Activated CD8-positive, alpha-beta memory T cell treated with anti-CD3 and anti-CD28 coated beads for 1 hour (primary cell): ENCODE measurements at places on chromosomes 2 and 18.

GRCh38 chr2:67848551-67849285 is 214.1 kb downstream of the C1D start:
- no peak for DNase-seq

GRCh38 chr2:85719609-85720240 is 25.6 kb downstream of the GNLY start:
- DNase-seq: no peak

DNA sequence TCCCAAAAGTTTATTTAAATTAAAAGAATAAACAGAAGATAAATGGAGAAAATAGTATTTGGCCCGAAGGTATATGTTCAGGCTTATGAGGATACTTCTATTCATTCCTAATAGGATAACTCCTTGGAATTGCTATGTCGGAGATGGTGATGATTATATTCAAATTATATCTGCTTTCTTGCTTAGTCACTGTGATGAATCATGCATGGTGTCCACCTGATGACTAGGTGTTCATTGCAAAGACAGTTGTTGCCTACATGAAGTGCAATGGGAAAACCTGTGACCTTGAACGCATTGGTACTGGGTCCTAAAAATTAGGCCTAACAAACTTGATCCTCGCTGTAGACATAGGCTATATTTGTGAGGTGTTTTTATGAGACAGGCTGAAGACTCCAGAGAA is 617.3 kb upstream of the ZEB2 start:
- no peak for DNase-seq

GRCh38 chr2:28717339-28717758 is 34.3 kb upstream of the PPP1CB start:
- DNase-seq: no peak

DNA sequence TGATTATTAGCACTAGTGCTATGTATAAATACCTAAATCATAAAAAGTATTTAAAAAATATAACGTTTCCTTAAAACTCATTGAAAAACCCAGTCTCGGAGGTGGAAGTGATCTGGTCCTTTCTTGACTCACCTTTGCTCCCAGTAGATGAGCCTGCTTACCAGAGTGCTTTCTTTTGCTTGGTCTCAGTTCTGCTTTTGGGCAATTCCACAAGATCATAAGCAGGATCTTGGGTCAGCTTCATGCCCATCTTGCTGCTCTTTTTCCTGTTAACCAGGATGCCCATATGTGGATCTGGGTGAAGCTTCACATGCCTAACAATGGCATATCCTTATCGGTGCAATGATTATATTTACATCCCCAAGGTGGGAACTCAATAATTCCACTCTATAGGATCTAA is 332.1 kb upstream of the FAM98A start:
- DNase-seq: no peak

- no peak for DNase-seq
Observed at GRCh38 chr2:240823449-240824336, 3.7 kb upstream of the KIF1A start.

- no peak for DNase-seq
Observed at GRCh38 chr18:10114717-10115463, 201.1 kb downstream of the VAPA start.

DNA sequence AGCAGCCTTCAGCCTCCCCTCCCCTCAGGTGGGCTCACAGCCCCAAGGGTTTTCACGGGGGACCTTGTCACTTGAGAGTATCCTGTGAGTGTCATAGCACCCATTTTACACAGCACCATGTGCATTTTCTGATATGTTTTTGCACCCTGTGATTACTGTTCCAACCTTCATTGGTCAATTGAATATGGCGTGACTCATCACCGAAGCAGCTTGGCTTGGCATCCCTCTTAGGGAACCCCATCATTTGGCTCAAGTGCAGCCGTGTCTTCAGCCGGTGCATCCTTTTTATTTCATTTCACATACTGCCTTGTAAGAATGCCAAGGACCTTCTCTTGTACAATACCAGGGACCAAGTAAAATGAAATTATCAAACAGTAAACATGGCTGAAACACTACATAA is 57.6 kb downstream of the NPAS2 start:
- DNase-seq: no peak

- DNase-seq: no peak
Observed at GRCh38 chr2:206915121-206915520, 24.2 kb upstream of the CPO start.

DNA sequence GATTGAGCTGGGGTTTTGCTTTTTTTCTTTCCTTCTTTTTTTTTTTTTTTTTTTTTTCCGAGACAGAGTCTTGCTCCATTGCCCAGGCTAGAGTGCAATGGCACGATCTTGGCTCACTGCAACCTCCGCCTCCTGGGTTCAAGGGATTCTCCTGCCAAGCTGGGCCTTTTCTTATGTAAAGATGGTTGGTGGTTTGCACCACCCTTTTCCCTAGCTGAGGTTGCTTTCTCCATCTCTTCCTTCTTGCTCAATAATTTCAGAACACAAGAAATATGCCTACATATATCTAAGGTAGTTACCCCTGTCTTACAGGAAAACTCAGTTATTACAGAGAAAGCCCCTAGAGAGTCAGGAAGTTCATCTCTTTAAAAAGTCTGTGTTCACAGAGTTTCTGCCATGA is 7.0 kb downstream of the TTC39C start:
- DNase-seq: no peak
